ENCODE measurements at places on chromosomes 5 and 9. TPM values are rescaled to one million over a fixed set of nuclear protein-coding genes. Genes with fewer than 3 reads are reported as not detected.
A peak's percentile ranks its signal among the peaks of the same experiment; 100 is the strongest.

- no peak overlapping the region for H3K27ac ChIP-seq
- H3K4me1 ChIP-seq = no peaks in the 10 kb centered on the region
- peaks cover 56% of the 10 kb centered on the region for H3K27me3 ChIP-seq
Measured at GRCh38 chr5:73311291-73312110, 137.1 kb downstream of the FOXD1 start.

DNA sequence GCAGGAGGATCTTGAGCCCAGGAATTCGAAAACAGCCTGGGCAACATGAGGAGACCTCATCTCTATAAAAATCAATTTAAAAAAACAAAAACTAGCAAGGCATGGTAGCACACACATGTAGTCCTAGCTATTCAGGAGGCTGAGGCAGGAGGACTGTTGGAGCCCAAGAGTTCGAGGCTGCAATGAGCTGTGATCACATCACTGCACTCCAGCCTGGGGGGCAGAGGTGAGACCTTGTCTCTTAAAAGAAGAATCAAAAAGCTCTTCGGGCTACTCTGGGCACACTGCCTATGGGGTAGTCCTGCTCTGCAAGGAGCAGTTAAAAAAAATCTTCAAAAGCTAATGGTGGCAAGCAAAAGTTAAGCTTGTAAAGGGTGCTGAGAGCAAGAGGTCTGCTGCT, 23.5 kb downstream of the SKP1 start:
- no peak overlapping the region for H3K4me3 ChIP-seq
- H3K36me3 ChIP-seq = peaks cover 49% of the 10 kb centered on the region
- DNase-seq = no peak
- H3K27ac ChIP-seq = no peak overlapping the region
- H3K27me3 ChIP-seq = no peaks in the 10 kb centered on the region

DNA sequence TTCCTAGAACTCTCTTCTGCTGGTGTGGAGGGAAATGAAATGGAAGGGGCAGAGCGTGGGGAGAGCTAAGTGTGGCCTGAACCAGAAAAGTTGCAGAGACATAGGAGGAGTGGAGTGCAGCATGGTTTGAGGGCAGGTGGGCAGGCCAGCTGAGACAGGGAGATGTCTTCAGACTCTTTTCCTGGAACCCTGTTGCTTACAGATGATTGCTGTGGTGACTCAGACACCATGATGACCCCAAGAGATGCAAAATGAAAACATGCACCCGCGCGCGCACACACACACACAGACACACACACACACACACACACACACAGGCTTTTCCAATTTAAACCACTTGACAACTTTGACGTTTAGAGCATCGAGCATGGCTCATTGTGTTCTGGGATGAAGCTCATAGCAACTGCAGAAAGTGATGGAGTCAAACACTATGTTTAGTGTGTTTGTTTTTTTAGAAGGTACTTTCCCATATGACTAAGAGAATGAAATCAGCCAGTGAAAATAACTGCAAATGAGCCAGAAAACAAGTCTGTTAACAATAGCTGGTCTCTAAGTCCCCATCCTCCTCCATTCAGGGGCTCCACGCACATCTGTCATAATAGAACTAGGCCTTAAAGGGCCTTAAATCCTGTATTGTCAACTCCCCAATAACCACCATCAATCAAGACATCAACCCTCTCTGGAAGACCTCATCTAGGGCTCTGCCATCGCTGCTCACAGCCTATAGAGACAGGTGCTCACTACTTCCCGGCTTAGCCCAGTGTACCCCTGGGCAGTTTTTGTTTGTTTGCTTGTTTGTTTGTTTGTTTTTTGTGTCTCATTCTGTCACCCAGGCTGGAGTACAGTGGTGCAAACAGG, 9.6 kb downstream of the TMOD1 start:
- H3K36me3 ChIP-seq = no peaks in the 10 kb centered on the region
- peaks cover 17% of the 10 kb centered on the region for H3K4me1 ChIP-seq
- H3K27ac ChIP-seq = peak overlapping the region; percentile 52

GRCh38 chr5:10158886-10159285, 90.8 kb downstream of the ATPSCKMT start:
- no peaks in the 10 kb centered on the region for H3K27me3 ChIP-seq
- no peaks in the 10 kb centered on the region for H3K36me3 ChIP-seq
- no peak overlapping the region for H3K4me3 ChIP-seq
- H3K27ac ChIP-seq = no peak overlapping the region
- H3K4me1 ChIP-seq = peaks cover 7% of the 10 kb centered on the region
- DNase-seq = no peak

DNA sequence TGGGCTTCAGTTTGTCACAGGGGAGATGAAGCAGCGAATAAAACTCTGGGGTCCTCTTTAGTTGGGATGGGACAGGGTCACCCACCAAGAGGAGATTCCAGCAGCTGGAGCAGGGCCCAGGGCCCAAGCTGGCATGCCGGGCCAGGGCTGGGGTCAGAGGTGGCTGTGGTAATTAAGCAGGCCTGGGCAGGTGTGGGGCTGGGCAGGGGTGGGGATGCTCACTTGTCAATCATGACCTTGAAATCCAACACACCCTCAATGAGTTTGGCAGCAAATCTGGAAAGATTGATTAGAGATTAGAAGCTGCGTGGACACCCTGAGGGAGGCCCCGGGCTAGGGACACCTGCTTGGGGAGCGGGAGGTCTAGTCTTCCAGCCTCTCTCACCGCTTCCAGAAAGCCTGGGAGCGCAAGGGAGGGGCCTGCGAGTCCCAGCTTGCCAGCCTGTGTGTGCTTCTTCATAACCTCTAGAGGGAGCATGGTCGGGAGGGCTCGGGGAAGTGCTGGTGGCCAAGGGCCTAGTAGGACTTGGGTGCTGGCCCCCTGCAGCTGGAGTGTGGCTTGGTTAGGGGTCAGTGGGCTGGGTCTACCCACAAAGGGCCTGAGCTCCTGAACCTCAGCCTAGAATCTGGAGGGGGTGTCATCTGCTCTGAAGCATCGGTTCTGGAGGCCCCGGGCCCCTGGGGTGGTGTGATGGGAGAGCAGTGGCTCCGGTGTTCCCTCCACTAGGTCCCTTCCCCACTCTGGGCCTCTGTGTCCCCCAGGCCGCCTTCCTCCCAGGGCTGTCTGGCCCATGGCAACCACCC, 7.6 kb downstream of the CRAT start:
- no peak overlapping the region for H3K4me3 ChIP-seq
- no peaks in the 10 kb centered on the region for H3K36me3 ChIP-seq
- DNase-seq = peak; percentile 50
- no peak overlapping the region for H3K27ac ChIP-seq
- H3K27me3 ChIP-seq = no peaks in the 10 kb centered on the region

DNA sequence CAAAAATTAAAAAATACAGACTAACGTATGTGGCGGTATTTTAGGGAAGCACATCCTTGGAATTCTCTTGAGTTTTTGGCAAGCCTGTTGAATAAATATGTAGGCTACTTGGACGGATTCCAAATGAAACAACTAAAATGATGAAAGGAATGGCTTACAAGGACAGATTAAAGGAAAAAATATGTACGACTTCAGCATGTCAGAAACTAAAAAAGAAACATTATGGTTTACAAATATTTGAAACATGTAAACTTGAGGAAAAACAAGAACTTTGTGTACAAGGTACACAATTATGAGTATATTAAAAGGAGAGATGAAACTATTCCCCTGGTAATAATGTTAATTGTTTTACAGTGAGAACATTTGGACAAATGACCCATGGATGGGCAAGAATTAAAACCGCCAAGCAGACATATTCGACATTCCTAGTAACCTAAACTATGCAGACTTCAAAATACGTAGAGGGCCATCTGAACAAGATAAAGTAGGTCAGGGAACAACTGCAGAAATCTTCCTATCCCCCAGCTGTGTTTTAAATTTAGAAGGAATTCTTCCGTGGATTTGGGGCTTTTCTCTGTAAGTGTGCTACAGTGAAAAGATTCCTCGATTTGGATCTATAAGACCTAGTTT, 12.5 kb downstream of the EDIL3 start:
- H3K4me1 ChIP-seq = no peaks in the 10 kb centered on the region
- H3K27ac ChIP-seq = no peak overlapping the region
- H3K4me3 ChIP-seq = no peak overlapping the region
- no peak for DNase-seq
- no peaks in the 10 kb centered on the region for H3K36me3 ChIP-seq

- no peaks in the 10 kb centered on the region for H3K27me3 ChIP-seq
- peaks cover 24% of the 10 kb centered on the region for H3K4me1 ChIP-seq
- H3K4me3 ChIP-seq = no peak overlapping the region
- no peak overlapping the region for H3K27ac ChIP-seq
- no peak for DNase-seq
Measured at GRCh38 chr5:115487756-115488155, 56.8 kb downstream of the FEM1C start.

GRCh38 chr9:38119560-38120236, 50.7 kb upstream of the SHB start:
- peaks cover 6% of the 10 kb centered on the region for H3K27me3 ChIP-seq
- H3K4me1 ChIP-seq = peaks cover 15% of the 10 kb centered on the region
- no peak overlapping the region for H3K4me3 ChIP-seq
- no peak overlapping the region for H3K27ac ChIP-seq
- DNase-seq = no peak

GRCh38 chr5:56640763-56641406, 174.5 kb upstream of the MAP3K1 start:
- peak overlapping the region; percentile 97 for H3K27ac ChIP-seq
- peak; percentile 71 for DNase-seq
- H3K27me3 ChIP-seq = no peaks in the 10 kb centered on the region
- peak overlapping the region; percentile 63 for H3K4me3 ChIP-seq

GRCh38 chr5:141513627-141514329, 24.9 kb downstream of the PCDHGC5 start:
- H3K4me3 ChIP-seq = no peak overlapping the region
- H3K36me3 ChIP-seq = peaks cover 73% of the 10 kb centered on the region
- no peak for DNase-seq

DNA sequence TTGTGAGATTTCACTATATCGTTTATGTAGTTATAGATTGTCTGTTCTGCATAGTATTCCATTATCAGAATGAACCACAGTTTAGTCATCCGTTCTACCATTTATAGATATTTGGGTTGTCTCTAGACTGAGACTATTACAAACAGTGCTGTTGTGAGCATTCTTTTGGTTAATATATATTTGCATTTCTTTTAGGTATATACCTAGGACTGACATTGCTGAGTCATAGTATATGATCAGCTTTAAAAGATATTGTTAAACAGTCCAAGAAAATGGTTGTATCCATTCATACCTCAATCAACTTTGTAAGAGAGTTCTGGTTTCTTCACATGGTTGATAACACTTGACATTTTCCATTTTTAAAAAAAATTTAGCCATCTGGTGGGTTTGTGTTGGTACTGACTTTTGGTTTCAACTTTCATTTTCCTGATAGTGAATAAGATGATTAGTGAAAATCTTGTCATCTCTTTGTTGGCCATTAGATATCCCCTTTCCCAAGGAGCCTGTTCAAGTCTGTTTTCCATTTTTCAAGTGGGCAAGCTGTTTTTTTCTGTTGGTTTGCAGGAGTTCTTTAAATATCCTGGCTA, 22.9 kb upstream of the ADAM19 start:
- peaks cover 15% of the 10 kb centered on the region for H3K4me1 ChIP-seq
- DNase-seq = no peak
- no peak overlapping the region for H3K27ac ChIP-seq
- H3K36me3 ChIP-seq = peaks cover 6% of the 10 kb centered on the region
- no peak overlapping the region for H3K4me3 ChIP-seq

- no peaks in the 10 kb centered on the region for H3K36me3 ChIP-seq
- H3K4me3 ChIP-seq = no peak overlapping the region
- DNase-seq = no peak
- H3K27me3 ChIP-seq = peaks cover 57% of the 10 kb centered on the region
Measured at GRCh38 chr5:169914766-169915165, 65.5 kb downstream of the INSYN2B start.

- no peak overlapping the region for H3K4me3 ChIP-seq
- peaks cover 11% of the 10 kb centered on the region for H3K4me1 ChIP-seq
- peaks cover 44% of the 10 kb centered on the region for H3K27me3 ChIP-seq
- no peak for DNase-seq
- H3K27ac ChIP-seq = no peak overlapping the region
Measured at GRCh38 chr5:173294673-173295320, 33.4 kb downstream of the STC2 start.

DNA sequence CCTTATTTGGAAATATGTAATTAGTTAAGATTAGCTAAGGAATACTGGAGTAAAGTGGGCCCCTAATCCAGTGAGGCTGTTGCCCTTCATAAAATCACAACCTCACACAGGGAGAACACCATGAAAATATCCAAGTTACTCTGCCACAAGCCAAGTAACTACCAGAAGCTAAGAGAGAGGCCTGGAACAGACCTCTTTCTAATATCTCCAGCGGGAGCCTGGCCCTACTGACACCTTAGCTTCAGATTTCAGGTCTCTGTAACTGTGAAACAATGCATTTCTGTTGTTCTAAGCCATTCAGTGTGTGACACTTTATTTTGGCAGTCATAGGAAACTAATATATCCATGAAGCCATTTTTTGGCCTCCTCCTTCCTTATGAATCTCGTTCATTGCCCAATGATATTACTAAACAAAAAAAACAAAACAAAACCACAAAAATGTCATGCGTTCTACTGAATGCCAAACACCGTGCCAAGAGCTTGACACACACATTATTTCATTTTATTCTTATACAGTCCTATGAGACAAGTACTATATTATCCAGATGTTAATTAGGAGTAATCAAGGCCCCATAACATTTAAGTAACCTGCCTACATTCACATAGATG, 699.0 kb downstream of the MAT2B start:
- no peaks in the 10 kb centered on the region for H3K27me3 ChIP-seq
- H3K36me3 ChIP-seq = no peaks in the 10 kb centered on the region
- H3K4me3 ChIP-seq = no peak overlapping the region
- peaks cover 44% of the 10 kb centered on the region for H3K4me1 ChIP-seq

GRCh38 chr5:170388818-170389549, at the start of gene KCNMB1:
KCNMB1 (minus strand) TSS chr5:170389367; CDS start chr5:170385447, 3,920 bp downstream.
- H3K4me3 ChIP-seq = no peak within 1 kb of the TSS
- no peaks in the 10 kb centered on the region for H3K36me3 ChIP-seq
- no peak for DNase-seq

- H3K27ac ChIP-seq = no peak overlapping the region
- no peaks in the 10 kb centered on the region for H3K4me1 ChIP-seq
- DNase-seq = no peak
- H3K36me3 ChIP-seq = no peaks in the 10 kb centered on the region
- no peaks in the 10 kb centered on the region for H3K27me3 ChIP-seq
- no peak overlapping the region for H3K4me3 ChIP-seq
Measured at GRCh38 chr5:150948539-150948938, 43.8 kb upstream of the ZNF300 start.

DNA sequence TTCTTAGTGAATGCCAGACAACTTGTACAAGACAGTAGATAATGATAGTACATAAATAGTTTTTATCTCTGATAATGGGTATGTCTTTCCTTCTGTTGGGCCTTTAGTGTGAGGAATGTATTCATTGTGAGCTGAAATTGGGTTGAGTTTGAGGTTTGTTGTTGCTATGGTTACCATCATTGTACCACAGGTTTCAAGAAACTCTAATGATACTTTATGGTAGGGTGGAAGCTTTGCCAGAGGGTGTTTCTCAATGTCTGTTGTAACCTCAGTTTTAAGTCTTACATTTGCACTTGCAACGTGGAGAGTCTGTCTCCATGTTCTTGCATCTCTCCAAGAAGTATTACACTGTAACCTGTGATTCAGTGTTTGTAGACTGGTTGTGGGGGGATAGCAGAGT, 1550.1 kb downstream of the MAT2B start:
- H3K27ac ChIP-seq = no peak overlapping the region
- H3K4me1 ChIP-seq = no peaks in the 10 kb centered on the region
- no peaks in the 10 kb centered on the region for H3K27me3 ChIP-seq
- no peaks in the 10 kb centered on the region for H3K36me3 ChIP-seq
- H3K4me3 ChIP-seq = no peak overlapping the region
- no peak for DNase-seq

SET gene
- 321 TPM for total RNA-seq

TMEM174 gene
- total RNA-seq = not detected

ADGRV1 gene
- total RNA-seq = 3.5 TPM

PTGES gene
- total RNA-seq = 6.3 TPM

IL3 gene
- total RNA-seq = not detected

PCDHGA12 gene
- 2.9 TPM for total RNA-seq

TRAF2 gene
- total RNA-seq = 47.8 TPM

DNAI1 gene
- not detected for total RNA-seq

SLC34A1 gene
- 0.64 TPM for total RNA-seq

GLRA1 gene
- total RNA-seq = not detected
